ENCODE measurements at places on chromosomes 16 and 17.

DNA sequence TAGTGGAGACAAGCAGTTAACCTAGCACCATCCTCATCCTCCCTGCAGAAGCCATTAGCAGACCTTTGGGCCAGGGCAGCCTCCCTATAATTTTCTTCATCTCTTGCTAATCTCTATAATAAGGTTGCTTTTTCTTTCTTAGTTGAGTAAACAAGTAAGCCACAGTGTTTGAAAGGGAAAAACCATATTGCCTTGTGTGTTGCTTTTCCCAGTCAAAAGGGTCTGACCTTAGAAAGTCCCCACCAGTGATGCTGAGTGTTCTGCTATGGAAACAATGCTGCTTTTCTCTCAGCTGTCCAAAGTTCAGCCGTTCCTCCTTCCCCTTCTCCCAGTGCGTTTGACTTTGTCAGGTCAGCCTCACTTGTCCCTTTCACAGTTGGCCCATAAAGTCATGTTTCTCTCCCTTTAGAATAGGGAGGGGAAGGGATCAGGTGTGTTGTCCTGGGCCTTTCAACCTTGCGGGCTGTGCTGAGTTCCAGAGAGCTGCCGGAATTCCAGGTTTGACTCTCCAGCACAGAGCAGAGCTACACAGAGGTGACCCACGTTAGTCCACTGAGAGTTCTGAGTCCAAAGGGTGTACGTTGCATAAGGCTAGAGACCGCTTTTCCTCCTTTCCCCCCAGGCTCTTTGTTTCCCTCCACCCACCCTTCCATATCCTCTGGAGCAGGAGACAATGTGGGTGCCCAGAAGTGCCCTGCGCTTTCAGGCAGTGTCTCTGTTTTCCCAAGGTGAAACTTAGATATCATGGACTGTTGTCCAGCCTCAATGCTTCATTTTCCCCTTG lies 15.9 kb upstream of the CLEC18C start:
- peaks cover 23% of the 10 kb centered on the region for H3K36me3 ChIP-seq
- no peaks in the 10 kb centered on the region for H3K27me3 ChIP-seq
- H3K4me1 ChIP-seq = no peaks in the 10 kb centered on the region

GRCh38 chr17:69743091-69743490 lies 328.6 kb downstream of the MAP2K6 start:
- no peaks in the 10 kb centered on the region for H3K27me3 ChIP-seq
- peaks cover 16% of the 10 kb centered on the region for H3K4me1 ChIP-seq
- no peak overlapping the region for H3K27ac ChIP-seq
- no peak overlapping the region for H3K4me3 ChIP-seq
- no peak for DNase-seq

DNA sequence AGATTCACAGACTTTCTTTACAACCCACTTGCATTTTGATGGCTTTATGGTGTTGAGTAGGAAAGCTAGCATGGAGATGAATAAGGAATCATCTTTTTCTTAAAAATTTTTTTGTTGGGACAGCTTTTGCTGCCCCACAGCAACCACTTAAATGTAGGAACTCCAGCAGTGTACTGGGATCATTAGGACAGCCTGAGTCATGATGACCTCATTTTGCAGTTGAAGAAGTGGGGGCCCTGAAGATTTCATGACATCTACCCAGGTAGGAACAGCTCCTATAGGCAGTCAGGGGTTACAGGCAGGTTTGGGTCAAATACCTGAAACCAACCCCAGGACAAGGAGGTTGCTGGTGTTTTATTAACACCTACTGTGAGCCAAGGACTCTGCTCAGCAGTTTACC lies 2.1 kb downstream of the METTL22 start:
- H3K36me3 ChIP-seq = peaks cover 34% of the 10 kb centered on the region
- no peak for DNase-seq
- H3K27ac ChIP-seq = no peak overlapping the region
- H3K27me3 ChIP-seq = peaks cover 9% of the 10 kb centered on the region

DNA sequence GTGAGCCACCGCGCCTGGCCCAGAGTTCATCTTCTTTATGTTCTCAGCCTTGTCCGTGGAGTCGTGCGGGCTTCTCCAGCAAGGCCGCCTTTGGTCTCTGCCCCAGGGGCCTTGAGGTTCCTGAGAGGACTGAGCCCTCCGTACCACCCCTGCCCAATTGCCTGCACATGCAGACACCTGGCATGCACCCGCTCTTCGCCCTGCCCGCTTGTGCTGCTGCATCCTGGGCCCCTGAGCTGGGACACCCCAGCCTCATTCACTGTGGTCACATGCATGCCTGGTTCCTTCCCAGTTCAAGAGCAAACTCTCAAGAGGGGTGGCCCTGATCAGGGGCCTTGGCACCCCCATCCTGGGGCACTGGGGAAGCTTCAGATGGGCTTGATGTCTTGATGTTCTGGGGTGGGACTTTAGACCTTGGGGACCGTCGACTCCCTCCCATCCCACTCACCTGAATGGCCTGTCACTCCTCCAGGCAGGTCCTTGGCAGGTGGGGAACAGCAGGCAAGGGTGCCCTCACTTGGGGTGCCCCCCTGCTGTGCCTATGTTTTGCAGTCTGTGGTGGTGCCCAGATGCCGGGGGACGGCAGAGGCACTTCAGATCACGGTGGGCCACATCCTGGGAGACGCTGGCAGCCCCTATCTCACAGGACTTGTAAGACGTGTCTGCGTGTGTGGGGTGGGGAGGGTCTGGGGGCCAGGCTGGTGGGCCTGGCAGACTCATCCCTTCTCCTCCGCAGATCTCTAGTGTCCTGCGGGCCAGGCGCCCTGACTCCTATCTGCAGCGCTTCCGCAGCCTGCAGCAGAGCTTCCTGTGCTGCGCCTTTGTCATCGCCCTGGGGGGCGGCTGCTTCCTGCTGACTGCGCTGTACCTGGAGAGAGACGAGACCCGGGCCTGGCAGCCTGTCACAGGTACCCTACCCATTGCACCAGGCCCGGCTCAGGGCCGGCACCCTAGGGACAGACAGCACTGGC lies 12.7 kb upstream of the SPNS2 start:
- H3K36me3 ChIP-seq = peaks cover 1% of the 10 kb centered on the region
- peak overlapping the region; percentile 86 for H3K4me3 ChIP-seq
- H3K27me3 ChIP-seq = no peaks in the 10 kb centered on the region
- H3K27ac ChIP-seq = peak overlapping the region; percentile 79
- H3K4me1 ChIP-seq = peaks cover 27% of the 10 kb centered on the region

GRCh38 chr17:81712468-81713003 lies 452 bp downstream of the SLC25A10 start:
- peaks cover 8% of the 10 kb centered on the region for H3K36me3 ChIP-seq
- DNase-seq = no peak
- H3K27me3 ChIP-seq = no peaks in the 10 kb centered on the region
- H3K4me3 ChIP-seq = peak overlapping the region; percentile 91

GRCh38 chr17:2687074-2687418 lies 24.5 kb downstream of the CLUH start:
- peaks cover 30% of the 10 kb centered on the region for H3K36me3 ChIP-seq
- no peaks in the 10 kb centered on the region for H3K27me3 ChIP-seq
- no peak for DNase-seq
- H3K4me1 ChIP-seq = no peaks in the 10 kb centered on the region
- H3K4me3 ChIP-seq = no peak overlapping the region

GRCh38 chr17:77555741-77556291 lies 402.7 kb upstream of the TNRC6C start:
- DNase-seq = no peak
- no peak overlapping the region for H3K27ac ChIP-seq
- H3K27me3 ChIP-seq = peaks cover 24% of the 10 kb centered on the region
- H3K4me1 ChIP-seq = no peaks in the 10 kb centered on the region
- no peak overlapping the region for H3K4me3 ChIP-seq

DNA sequence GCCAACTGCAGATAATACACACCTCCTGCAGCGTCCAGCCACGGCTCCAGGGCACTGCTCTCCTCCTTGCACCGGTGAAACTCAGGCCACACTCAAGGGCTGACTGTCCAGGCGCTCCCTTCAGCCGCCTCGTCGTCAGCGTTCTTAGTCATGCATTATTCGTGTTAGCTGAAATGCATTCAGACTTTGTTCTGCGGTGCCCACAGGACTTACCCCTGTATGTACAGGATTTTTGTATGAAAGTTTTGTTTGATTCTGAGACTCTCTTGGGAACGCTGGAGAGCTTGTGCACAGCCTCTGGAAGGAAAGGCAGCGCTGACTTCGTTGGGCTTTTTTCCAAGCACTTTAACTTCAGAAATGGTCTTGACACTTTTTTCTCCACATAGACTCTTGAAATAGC lies 22.1 kb downstream of the CIBAR2 start:
- no peaks in the 10 kb centered on the region for H3K36me3 ChIP-seq
- no peak for DNase-seq
- no peaks in the 10 kb centered on the region for H3K27me3 ChIP-seq
- peaks cover 2% of the 10 kb centered on the region for H3K4me1 ChIP-seq
- H3K4me3 ChIP-seq = no peak overlapping the region

DNA sequence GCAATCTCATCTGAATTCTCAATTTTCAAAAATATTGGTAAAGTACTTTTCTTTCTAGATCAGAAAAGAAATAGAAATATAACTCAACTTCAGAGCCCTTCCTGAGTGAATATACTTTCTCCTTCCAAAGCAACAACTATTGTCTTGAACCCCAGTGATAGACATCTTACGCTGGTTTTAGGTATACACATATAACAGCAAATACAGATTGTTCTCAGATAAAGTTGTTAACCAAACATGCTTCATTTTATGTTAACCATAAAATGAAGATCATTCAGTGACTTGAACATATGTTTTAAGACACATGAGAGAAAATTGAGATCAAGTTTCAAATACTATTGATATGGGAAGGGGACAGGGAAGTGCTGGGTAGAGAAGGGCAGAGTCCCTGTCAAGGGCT lies 53.7 kb upstream of the C17orf78 start:
- no peak for DNase-seq
- peaks cover 16% of the 10 kb centered on the region for H3K36me3 ChIP-seq
- H3K4me3 ChIP-seq = no peak overlapping the region
- no peaks in the 10 kb centered on the region for H3K4me1 ChIP-seq
- H3K27ac ChIP-seq = no peak overlapping the region
- no peaks in the 10 kb centered on the region for H3K27me3 ChIP-seq

GRCh38 chr17:56826611-56827414 lies 6.9 kb downstream of the C17orf67 start:
- no peak overlapping the region for H3K4me3 ChIP-seq
- peaks cover 13% of the 10 kb centered on the region for H3K36me3 ChIP-seq
- DNase-seq = peak; percentile 40

DNA sequence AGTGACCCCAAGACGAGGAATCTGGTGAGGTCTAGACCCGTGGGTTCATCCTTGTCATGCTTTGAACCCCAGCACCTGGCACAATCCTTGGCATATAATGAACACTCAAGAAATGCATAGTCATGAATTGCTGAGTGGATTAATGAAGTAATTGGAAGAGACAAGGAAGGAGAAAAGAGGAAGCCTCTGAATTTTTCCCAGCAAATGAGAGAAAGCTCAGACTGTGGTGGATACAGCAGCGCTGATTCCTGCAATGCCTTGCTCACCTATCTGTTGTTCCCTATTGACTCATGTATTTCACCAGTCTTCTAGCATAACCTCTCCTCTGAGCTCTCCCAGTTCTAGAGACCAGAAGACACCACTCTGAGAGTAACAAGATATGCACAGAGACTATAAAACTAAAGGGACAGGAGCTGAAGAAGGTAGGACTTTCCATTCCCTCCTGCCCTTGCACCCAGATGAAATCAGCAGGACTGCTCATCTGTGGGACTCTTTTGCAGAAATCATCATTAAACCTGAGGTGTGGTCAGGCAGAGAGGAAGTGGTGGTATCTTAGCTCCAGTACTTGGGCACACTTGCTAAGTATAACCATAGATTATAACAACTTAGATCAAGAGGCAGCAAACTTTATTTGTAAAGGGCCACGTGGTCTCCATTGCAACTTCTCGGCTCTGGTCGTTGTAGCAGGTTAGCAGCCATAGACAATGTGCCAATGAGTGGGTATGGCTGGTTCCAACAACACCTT lies 102.8 kb downstream of the MAF start:
- H3K4me3 ChIP-seq = no peak overlapping the region
- no peaks in the 10 kb centered on the region for H3K4me1 ChIP-seq
- DNase-seq = no peak
- no peak overlapping the region for H3K27ac ChIP-seq
- peaks cover 2% of the 10 kb centered on the region for H3K27me3 ChIP-seq

DNA sequence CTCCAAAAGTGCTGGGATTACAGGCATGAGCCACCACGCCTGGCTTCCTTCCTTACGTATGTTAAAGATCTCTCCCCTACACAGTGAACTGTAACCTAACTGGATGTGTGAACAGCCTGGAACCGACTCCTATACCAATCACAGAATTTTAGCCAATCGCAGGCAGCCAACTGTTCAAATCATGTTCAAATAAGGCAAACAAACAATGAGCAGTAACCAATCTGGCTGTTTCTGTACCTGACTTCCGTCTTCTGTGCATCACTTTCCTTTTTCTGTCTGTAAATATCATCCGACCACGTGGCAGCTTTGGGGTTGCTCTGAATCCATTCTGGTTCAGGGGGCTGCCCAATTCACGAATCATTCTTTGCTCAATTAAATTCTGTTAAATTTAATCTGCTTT lies 27.5 kb downstream of the TEKT5 start:
- no peak for DNase-seq
- H3K4me3 ChIP-seq = no peak overlapping the region
- H3K4me1 ChIP-seq = no peaks in the 10 kb centered on the region
- no peaks in the 10 kb centered on the region for H3K36me3 ChIP-seq

- peaks cover 65% of the 10 kb centered on the region for H3K36me3 ChIP-seq
- H3K4me1 ChIP-seq = peaks cover 6% of the 10 kb centered on the region
- DNase-seq = no peak
These were observed 26.2 kb upstream of the SLC12A3 start for GRCh38 chr16:56838622-56839337.
